Upper lobe of right lung (tissue), 1 donor: ENCODE measurements at places on chromosomes 2 and 18. TPM values are rescaled to one million over a fixed set of nuclear protein-coding genes. Genes with fewer than 3 reads are reported as not detected.

Gene GALR1
- total RNA-seq, result 0.06 TPM

DNA sequence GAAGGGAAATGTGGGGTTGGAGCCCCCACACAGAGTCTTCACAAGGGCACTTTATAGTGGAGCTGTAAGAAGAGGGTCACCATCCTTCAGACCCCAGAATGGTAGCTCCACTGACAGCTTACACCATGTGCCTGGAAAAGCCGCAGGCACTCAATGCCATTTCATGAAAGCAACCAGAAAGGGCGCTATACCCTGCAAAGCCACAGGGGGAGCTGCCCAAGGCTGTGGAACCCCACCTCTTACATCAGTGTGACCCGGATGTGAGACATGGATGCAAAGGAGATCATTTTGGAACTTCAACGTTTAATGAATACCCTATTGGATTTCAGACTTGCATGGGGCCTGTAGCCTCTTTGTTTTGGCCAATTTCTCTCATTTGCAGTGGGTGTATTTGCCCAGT lies 694.7 kb downstream of the CBLN2 start:
- no peak for DNase-seq

Gene GRB14
- 8.9 TPM for total RNA-seq

Gene PLEK
- total RNA-seq, result 32.9 TPM

DNA sequence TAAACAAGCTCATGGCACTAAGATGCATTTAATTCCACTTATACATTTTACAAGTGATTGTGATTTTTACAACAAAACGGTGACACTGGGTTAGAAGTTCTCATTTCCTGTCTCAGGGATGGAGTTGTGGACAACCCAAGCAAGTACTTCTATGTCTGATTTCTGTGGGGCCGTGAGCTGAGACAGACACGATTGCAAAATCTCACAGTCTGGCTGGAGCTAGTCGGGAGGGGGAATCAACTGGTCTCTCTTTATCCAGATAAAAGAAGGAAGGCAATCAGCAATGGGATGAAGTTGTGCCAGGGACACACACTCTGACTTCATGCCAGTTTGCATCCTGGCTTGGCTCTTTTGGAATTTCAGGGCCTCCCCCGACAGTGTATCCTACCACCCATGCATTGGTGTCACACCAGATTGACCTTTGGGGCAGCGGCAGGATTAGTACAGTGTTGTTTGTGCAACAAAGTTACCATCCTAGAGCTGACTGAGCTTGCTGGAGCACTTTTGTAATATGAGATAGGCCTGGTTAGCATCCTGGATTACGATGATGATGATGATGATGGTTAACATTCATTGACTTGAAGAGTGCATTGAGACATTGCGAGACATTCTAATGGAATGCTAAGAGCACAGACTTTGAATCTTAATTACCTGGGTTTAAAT lies 98.8 kb downstream of the CTAGE1 start:
- no peak for DNase-seq

DNA sequence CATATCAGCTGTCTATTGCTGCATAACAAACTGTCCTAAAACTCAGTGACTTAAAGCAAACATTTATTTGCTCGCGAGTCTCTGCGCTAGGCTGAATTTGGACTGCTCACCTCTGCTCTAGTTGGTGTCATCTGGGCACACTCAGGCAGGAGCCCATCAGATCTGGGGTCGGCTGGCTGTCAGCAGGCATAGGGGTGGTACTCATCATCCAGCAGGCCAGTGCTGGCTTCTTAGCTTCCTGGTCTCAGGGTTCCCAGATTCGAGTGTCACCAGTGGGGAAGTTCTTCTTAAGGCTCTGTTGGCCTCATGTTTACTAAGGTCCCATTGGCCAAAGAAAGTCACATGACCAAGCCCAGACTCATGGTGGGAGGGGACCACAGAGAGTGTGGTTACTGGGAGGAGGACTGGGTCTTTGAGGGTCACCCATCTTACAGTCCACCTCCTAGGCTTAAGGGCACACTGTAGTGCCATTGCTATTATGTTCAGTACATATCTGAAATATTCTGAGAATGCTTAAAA lies 71.6 kb upstream of the ATG16L1 start:
- no peak for DNase-seq

Gene CFAP65
- not detected for total RNA-seq

GRCh38 chr18:24076950-24077349 lies 61.9 kb upstream of the CABYR start:
- no peak for DNase-seq

DNA sequence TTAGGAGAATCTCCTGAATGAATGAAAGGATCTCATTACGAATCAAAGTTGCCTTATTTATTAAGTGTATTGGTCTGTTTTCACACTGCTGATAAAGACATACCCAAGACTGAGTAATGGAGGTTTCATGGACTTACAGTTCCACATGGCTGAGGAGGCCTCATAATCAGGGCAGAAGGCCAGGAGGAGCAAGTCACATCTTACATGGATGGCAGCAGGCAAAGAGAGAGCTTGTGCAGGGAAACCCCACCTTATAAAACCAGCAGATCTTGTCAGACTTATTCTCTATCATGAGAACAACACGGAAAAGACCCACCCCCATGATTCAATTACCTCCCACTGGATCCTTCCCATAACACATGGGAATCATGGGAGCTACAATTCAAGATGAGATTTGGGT lies 785.2 kb upstream of the POU3F3 start:
- DNase-seq, result no peak
